NCI-H2171 treated with DMSO at 0.1 percent for 48 hours (cell line): ENCODE measurements at places on chromosomes 12 and 14.

DNA sequence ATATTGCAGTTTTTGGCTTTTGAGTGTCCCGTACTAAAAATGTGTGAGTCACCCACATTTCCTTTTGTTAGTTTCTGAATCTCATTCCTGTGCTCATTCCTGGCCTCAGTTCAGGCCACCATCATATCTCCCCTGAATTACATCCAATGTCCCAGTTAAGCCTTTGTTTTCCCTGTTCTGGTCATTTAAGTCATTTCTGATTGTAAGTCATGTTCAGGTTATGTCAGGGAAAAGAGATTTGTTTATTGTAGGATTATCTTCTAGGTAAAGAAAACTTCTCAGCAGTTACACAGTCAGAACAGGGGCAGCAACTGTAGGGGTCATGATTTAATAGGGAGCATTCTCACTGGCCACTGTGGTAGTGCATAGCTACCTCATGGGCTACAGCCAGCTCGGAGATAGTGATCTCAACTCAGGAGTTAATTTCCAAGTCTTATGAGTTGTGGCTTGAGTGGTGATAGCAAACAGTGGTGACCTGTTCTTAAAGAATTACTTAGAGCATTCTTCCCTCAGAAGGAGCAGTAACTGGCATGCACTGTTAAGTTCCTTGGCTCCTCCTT, 6.7 kb downstream of the DDX47 start:
- no peak for DNase-seq

- DNase-seq = no peak
Measured at GRCh38 chr12:6863033-6863432, 4.3 kb upstream of the TPI1 start.

DNA sequence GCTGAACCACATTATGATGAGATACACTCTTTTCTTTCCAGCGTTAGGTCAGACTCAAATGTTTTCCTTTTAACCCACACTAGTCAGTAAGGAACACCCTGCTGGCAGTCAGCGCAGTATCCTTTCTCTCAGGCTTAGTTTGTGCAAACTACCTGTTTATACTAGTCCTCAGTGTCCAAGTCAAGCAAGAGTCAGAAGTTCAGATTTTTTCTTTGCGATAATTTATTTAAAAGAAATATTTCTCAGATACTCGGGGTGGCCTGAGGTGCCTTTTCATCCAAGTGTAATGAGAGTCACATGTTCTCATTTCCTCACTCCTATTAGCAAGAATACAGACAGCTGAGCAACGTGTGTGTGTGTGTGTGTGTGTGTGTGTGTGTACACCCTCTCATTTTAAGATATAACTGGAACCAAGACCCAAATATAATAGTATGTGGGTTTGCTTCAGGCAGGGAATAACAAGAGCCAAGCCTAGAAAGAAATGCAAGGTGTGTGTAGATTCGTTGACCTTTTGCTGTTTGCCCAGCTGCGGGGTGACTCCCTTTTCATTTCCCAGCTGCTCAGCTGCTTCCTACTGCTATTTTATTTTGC, 182.7 kb downstream of the KICS2 start:
- no peak for DNase-seq

DNA sequence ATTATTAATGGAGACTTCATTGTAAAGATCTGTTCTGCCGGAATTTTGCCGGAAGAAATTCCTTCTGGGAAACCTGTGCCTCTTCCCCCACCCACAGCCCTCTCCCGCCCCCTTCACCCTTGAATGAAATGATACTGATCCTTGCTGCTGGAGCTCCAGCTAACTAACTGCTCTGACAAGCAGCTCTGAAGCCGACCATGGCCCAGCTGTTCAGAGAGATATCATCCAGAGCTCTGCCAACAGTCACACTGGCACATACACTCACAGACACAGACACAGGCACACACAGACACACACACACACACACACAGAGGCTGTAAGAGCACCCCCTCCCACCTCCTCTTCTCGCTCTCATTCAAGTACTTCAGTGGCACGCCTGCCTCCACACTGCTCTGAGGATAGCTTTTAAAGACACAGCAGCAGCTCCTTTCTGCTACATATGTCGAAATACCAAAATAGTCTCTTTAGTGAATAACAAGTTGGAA, 88.6 kb downstream of the R3HDM2 start:
- DNase-seq = peak; percentile 67

- DNase-seq = no peak
Measured at GRCh38 chr12:68809190-68810026, 1.4 kb downstream of the MDM2 start.

- peak; percentile 93 for DNase-seq
Measured at GRCh38 chr14:92866901-92867865, 55.8 kb upstream of the CHGA start.

- peak; percentile 88 for DNase-seq
Measured at GRCh38 chr12:1821805-1822204, 1.4 kb downstream of the LRTM2 start.

- no peak for DNase-seq
Measured at GRCh38 chr12:30822385-30823155, 67.8 kb upstream of the CAPRIN2 start.

- DNase-seq = no peak
Measured at GRCh38 chr12:15045451-15045850, 72.6 kb downstream of the PDE6H start.

GRCh38 chr12:1847411-1847810, 27.0 kb downstream of the LRTM2 start:
- DNase-seq = no peak

GRCh38 chr12:44839785-44840184, 36.3 kb downstream of the NELL2 start:
- DNase-seq = no peak
